ENCODE measurements at places on chromosomes 12 and 14.

DNA sequence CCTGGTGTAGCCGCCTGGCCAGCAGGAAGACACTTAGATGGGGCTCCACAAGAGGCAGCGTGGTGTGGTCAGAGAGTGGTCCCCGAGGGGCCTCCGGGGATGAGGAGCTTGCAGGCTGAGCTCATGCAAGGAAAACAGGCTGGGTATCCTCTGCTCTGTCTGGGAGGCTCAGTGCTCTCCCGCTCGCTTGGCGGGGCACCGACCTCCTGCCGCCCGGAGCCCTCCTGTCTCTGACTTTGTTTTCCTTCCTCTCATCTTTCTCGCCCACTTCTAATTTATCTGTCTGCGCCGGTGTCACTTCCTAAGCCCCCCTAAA, 31.3 kb upstream of the DLK1 start:
- no peak for DNase-seq

GRCh38 chr14:101827286-101827685, 65.8 kb downstream of the PPP2R5C start:
- no peak for DNase-seq

- no peak for DNase-seq
Measured at GRCh38 chr14:74586681-74587362, 25.2 kb downstream of the LTBP2 start.

- peak; percentile 18 for DNase-seq
Measured at GRCh38 chr14:59439256-59439965, 25.8 kb downstream of the GPR135 start.

- DNase-seq, result no peak
Measured at GRCh38 chr14:55816225-55816624, 236.2 kb downstream of the KTN1 start.

- DNase-seq, result no peak
Measured at GRCh38 chr12:131895640-131896079, 1.2 kb downstream of the ULK1 start.

DNA sequence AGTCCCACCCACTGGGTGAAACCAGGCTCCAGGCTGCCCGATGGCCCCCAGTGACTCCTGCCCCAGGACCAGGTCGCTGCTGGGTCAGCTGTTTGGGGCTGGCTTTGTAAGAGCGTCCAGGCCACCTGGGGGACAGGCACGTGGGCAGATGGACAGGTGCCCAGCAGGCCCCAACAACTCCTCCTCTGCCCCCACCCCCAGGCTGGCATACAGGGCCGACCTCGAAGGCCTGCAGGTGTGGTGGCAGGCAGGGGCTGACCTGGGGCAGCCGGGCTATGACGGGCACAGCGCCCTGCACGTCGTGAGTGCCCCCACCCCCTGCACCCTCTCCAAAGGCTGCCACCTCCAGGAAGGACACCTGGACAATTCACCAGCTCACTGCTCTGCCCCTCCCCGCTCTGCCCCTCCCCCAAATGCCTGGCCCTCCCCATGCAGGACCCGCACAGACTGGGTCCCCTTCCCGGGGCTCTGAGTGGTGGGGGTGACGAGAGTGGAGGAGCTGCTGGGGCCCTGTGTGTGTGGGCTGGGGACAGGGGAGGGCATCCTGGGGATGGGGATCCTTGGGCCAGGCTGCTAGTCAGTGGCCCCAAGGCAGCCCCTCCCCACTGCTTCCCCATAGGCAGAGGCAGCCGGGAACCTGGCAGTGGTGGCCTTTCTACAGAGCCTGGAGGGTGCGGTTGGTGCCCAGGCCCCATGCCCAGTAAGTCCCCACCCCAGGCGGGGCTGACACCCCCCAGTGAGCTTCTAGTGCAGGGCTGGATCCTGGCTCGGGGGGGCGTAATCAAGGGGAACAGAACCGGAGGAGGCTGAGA, 26.0 kb downstream of the ASPG start:
- DNase-seq, result no peak

- no peak for DNase-seq
Measured at GRCh38 chr14:91387169-91387835, 30.3 kb downstream of the CCDC88C start.

DNA sequence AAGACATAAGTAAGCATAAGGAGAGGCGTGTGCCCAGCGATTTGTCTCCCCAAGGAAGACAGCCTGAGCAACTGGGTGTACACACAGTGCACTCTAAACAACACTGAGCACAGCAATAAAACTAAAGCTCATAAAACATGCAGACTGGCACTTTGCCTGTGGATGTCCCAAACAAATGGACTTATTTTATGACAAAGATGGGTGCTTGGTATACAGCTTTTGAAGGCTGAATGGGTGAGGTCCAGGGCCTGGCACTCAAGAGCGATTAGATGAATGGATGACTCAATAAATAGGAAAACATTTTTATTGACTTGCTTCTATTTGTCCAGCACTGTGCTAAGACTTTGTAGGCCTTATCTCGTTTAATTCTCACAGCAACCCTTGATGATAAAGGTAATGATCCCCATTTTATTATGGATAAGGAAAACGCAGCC, 28.5 kb downstream of the LGMN start:
- no peak for DNase-seq

DNA sequence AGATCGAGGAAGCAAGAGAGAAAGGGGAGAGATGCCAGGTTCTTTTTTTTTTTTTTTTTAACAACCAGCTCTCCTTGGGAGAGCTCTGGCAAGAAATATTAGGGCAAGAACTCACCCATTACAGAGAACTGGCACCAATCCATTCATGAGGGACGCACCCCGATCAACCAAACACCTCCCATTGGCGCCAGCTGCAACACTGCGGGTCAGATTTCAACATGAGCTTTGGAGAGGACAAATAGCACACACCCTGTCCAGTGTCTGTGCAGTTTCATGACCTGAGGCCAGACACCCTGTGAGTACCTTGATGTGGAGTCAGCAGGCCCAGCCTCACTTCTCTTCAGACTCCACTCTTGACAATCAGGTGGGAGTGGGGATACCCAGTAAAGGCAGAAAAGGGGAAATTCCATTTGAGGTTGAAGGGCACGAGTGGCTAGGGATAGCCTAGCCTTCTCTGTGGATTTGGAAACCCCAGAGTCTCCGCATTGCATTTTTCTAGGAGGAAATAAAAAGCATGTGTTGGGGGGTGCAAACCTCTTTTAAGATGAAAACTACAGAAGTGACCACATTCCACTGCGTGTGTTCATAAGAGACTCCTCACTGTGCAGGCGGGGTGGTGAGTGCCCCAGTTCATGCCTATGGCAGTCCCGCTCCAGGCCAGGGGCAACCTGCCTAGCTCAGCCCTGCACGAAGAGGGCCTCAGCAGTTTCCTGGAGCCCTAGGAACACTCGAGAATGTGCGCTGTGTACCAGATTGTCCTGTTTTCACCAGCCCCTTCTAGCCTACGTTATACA, 42.4 kb upstream of the GPATCH2L start:
- peak; percentile 22 for DNase-seq

- DNase-seq, result no peak
Measured at GRCh38 chr14:73789989-73790581, 61.5 kb upstream of the PTGR2 start.

- no peak for DNase-seq
Measured at GRCh38 chr14:106874350-106874749, 1348.0 kb downstream of the TMEM121 start.

DNA sequence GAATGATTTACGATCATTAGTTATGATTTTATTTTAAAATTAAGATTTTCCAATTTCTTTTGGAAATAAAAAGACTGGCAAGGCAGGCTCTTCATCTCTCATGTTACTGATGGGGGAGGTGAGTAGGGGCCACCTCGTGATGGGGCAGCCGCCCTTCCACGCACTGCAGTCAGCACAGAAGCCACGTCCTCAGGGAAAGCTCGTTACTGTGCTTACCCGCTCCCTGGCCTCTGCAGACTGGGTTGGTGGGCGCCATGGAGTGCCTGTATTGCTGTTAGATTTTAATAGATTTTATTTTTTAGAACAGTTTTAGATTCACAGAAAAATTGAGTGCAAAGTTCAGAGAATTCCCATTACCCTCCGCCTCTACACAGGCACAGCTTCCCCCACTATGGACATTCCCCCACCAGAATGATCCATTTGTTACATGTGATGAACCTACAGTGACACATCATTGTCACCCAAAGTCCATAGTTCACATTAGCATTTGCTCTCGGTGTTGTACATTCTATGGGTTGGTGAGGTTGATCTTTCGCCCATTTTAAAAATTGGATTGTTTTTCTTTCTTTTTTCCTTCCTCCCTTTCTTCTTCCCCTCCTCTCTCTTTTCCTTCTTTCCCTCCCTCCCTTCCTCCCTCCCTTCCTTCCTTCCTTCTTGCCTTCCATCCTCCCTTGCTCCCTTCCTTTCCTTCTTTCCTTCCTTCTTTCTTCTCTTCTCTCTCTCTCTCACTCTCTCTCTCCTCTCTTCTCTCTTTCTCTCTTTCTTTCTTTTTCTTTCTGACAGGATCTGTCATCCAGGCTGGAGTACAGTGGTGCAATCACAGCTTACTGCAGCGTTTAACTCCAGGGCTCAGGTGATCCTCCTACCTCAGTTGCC, 30.7 kb downstream of the ADGRD1 start:
- no peak for DNase-seq

DNA sequence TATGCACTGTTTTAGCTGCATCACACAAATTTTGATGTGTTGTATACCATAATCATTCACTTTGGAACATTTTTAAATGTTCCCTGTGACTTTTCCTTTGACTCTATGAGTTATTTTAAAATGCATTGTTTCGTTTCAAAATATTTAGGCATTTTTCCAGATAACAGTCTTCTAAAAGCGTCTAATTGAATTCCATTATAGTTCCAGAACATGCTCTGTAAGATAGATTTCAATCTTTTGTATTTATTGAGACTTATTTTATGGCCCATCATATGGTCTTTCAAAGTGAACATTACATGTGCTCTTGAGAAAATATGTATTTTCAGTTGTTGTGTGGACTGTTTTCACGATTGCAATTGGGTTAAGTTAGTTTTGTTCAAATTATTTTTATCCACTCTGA, 98.7 kb upstream of the ARHGAP5 start:
- no peak for DNase-seq

DNA sequence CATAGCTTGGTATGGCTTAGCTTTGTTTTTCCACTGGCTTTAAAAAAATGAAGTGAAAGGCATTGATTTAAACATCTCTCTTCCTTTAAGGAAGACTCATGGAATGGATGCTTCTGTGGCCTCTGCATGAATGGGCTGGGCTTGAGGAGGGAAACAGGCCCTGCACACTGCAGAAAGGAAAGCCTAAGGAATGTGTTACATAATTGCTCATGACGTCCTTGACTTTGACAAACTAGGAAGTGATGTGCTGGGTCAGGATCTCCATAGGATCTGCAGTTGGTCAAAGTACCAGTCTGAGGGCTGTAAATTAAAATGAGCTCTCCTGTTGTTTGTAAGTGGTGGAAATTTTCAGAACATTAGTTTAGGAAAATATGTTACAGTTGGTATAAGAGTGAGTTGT, 12.7 kb downstream of the SAMD4A start:
- DNase-seq, result peak; percentile 25

- DNase-seq, result no peak
Measured at GRCh38 chr12:57319678-57320469, 68.9 kb upstream of the STAC3 start.

- no peak for DNase-seq
Measured at GRCh38 chr12:132205271-132206045, 61.2 kb downstream of the NOC4L start.

- DNase-seq, result no peak
Measured at GRCh38 chr12:52027085-52027843, 20.5 kb downstream of the TAMALIN start.

Data from inflammatory macrophage treated with lipopolysaccharide for 1 hour (primary cell).